ENCODE measurements at places on chromosomes 6 and 20.

GRCh38 chr6:36376183-36376582 lies 11.3 kb downstream of the ETV7 start:
- no peak for DNase-seq

- DNase-seq: no peak
Observed at GRCh38 chr6:15375638-15376290, 129.9 kb downstream of the JARID2 start.

DNA sequence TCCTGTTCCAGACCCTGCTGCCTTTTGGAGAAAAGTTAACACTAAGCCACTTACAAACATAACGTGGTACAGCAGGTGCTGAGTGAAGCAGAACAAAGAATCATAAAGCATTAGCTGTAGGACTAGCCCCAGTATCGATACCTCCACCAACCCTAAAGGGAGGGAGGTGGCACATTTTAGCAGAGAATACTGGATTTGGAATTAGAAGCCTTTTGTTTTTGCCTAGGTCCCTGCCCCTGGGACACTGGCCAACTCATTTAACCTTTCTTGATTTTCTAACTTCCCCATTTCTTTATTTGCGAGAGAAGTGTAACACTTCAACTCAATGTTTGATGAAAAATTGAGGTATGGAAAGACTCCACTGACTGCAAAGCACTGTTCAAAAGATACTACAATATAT lies 93.5 kb downstream of the B3GAT2 start:
- DNase-seq: no peak

DNA sequence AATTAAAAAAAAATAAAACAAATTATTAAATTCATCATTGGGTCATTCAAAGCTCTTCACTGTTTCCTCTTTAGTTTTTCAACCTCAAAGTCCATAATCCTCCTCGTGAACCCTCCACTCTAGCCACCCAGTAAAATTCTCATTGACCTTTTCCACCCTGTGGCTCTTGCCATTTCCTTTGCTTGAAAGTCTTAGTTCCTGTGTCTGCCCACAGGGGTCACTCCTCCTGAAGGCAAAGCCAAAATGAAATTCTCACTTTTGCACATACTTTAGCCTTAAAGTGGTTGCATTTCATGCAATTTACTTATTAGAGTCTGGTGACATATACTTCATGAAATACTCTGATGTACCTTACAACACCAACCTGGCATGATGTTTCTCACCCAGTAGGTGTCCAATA lies 263.7 kb downstream of the BMP2 start:
- DNase-seq: no peak

GRCh38 chr20:8608470-8608869 lies 460.4 kb upstream of the PLCB4 start:
- no peak for DNase-seq

DNA sequence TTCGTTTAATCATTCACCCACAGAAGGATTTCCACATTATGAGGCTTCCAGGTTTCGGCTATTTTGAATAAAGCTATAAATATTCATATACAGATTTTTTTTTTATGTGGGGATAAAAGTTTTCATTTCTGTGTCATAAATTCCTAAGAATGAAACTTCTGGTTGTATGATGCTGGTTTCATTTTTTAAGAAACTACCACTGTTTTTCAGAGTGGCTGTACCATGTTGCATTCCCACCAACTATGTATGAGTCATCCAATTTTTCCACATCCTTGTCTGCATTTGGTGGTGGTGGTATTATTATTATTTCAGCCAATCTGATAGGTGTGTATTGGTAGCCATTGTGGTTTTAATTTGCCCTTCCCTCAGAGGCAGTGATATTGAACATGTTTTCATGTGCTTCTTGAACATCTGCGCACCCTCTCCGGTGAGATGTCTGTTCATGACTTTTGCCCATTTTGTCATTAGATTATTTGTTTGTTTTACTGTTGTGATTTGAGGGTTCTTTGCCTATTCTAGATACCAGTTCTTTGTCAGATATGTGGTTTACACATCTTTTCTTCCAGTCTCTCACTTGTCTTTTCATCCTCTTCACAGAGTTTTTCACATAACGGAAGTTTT lies 75.5 kb downstream of the DOK5 start:
- DNase-seq: no peak

DNA sequence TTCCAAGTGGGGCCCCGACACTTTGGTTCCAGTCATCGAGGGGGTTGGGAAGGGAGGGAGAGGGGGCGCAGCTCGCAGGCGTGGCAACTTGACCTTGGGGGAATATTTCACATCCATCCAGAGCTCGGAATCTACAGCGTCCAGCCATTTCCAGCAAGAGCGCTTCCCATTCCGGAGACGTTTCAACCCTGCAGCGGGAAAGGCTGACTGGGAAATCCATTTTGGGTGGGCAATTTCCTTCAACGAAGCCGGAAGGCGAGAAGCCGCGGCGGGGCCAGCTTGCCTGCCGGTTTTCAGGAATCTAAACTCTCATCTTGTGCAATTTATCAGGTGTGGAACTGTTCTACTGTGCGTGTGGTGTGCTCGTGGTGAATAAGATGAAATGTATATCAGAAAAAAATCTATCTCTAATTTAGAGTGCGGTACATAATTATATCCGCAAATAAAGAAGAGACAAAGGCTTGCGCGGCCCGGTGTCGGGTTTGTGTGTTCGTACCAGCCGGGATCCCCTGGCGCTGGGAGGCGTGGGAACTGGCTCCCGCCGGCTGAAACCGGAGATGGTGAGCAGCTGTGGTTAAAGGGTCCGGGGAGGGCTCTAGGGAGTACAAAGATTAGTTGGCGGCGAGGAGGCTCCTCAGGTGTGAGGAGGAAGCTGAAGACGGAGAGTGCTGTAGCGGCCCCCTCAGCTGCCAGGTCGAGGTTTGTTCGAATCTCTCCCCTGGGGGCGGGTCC lies 4.8 kb downstream of the SLC32A1 start:
- no peak for DNase-seq

GRCh38 chr20:37256286-37256685 lies 5.3 kb downstream of the GHRH start:
- no peak for DNase-seq

DNA sequence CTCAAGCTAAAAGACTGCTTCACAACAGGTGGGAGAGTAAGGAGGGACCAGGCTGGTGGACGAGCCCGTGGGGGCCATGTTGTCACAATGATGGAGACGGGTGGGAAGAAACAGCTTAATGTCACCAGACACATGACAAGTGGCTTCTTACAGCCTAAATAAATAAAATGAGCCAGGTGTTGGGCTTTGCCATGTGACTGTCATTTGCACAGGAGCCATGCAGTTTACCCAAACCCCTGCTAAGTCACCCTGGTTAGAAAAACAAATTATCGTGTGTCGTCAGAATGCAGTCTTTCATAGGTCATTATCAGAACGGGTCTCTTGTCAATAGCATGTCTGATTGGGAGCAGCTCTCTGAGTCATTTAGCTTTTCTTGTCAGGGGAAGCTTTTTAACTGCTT lies 18.5 kb downstream of the BTBD3 start:
- no peak for DNase-seq

DNA sequence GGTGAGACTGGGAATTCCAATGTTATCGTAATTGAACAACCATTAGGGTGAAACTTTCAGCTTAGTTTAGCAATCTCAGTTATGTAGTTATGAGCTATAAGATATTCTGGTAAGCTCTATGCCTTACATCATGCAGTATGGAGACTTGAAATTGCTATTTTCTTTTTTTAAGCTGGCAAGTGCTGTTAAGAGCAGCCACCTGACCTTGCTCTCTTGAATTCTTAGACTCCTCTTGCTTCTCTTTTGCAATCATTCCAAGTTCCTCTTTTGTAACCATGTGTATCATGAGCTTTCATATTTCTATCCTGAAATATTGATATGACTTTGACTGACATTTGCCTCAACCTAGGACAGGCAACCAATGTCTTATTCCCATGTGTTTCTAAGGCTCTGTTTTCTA lies 446.3 kb upstream of the SLC35B3 start:
- DNase-seq: no peak

GRCh38 chr20:34663213-34663943 lies 13.5 kb downstream of the PIGU start:
- no peak for DNase-seq

DNA sequence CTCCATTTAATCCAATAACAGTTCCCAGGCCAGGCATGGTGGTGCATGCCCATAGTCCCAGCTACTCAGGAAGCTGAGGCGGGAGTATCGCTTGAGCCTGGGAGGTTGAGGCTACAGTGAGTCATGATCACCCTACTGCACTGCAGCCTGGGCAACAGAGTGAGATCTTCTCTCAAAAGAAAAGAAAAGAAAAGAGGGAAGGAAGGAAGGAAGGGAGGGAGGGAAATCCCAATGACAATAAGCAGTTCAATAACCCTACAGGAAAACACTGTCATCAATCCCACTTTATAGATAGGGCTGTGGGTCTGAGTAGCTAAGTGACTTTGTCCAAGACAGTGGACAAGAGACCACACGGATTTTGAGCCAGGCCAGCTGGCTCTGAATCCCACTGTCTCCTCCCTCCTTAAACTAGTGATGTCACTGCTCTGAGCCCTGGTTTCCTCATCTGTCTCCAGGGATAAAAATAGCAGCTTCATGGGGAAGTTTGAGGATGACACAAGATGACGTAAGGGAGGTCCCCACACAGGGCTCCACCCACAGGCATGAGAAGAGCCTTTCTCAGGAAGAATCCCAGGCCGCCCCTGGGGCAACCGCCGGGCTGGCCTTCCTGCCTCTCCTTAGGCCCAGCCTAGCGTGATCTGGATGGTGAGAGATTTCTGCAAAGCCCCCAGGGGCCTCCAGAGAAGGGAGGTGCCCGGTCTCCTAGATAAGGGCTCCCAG lies 7.2 kb upstream of the TRIB3 start:
- DNase-seq: no peak

- DNase-seq: no peak
Observed at GRCh38 chr6:48757661-48758060, 646.7 kb upstream of the PTCHD4 start.

- no peak for DNase-seq
Observed at GRCh38 chr6:160967833-160968232, 23.7 kb upstream of the MAP3K4 start.

DNA sequence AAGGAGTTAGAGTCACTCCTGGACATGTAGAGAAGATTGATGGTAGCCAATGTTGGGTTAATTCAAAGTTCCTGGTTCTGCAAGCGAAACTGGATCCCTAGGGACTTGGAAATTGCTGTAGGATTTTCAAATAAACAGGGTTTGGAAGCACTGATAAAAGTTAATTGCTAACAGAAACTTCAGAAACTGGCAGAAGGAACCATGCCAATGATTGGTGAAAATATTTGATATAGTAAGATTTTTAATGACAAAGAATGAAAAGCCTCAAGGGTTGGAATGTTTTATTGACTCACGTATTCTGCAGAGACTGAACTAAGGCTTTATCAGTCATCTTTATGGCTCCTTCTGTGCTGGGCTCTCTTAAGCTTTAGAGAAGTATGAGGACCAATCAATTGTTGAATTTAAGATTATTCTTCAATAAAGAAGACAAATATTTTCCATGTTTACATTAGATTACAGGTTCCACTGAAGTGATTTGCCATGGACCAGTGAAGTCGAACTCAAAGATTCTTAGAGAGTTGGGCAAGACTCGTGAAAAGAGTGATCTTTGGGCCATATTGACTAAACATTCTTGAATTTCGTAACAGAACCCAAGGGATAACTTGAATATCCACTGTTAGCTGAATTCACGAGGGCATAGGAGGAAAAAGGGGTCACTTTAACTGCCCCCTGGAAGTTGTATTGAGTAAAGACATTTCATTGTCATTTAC lies 371.4 kb downstream of the HDGFL1 start:
- DNase-seq: no peak

- peak; percentile 30 for DNase-seq
Observed at GRCh38 chr6:39347906-39348585, 25.5 kb upstream of the KCNK16 start.

DNA sequence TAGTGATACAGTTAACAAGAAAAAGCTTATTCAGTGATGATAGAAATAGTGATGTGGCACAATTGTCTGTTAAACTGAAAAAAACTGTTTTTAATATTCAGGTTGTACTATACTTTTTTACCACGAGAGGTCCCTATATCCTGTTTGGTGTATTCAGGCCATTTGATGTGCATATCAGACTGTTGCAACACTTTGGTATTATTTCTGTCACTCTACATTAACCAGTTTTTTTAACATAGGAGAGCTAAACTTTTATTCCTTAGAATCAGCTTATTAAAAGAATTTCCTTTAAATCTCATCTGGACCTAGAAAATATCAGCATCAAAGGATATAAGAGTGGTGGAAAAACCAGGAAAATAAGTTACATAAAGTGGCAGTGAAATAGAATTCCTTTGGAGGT lies 36.8 kb downstream of the TSPYL4 start:
- DNase-seq: no peak

- no peak for DNase-seq
Observed at GRCh38 chr20:56350842-56351241, 7.9 kb upstream of the FAM210B start.

DNA sequence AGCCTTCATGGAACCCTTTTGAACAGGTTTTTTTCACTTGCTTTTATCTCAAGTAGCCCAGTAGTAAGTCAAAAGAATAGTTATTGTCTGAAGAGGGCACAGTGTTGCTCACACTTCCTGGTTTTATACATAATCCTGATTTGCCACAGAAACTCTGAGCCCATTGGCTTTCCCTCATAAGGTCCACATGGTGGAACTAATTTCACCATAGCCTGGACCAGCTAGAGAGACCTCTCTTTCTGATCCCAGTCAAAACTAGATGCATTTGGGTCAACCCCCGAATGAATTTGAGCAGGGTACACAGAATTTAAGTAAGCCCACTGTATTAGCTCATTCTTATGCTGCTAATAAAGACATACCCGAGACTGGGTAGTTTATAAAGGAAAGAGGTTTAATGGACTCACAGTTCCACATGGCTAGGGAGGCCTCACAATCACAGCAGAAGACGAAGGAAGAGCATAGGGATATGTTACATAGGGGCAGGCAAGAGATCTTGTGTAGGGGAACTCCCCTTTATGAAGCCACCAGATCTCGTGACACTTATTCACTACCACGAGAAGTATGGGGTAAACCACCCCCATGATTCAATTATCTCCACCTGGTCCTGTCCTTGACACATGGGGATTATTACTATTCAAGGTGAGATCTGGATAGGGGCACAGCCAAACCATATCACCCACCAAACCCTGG lies 6.2 kb downstream of the RWDD2A start:
- no peak for DNase-seq

DNA sequence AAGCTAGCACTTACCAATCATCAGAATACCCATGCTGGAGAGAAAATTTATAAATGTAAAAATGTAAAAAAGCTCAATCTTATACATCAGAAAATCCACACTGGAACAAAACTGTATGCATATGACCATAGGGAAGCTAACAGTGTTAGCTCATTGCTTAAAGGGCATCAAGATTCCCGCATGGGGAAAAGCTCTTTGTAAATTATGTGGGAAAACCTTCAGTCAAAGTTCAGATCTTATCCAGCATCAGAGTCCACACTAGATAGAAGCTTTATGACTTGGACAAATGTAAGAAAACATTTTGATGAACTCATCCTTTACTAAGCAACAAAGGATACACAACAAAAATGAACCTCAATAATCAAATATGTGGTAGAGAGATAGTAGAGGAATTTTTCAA lies 34.7 kb downstream of the ZKSCAN8 start:
- DNase-seq: no peak

GRCh38 chr6:11323666-11324452 lies 91.4 kb upstream of the NEDD9 start:
- DNase-seq: peak; percentile 18

GRCh38 chr6:122438975-122439374 lies 32.6 kb downstream of the SERINC1 start:
- no peak for DNase-seq

Measured in T-cell (primary cell).